Nephron progenitor cell (in vitro differentiated cells): ENCODE measurements at places on chromosomes 16 and 17.
A peak's percentile ranks its signal among the peaks of the same experiment; 100 is the strongest.

- no peak for DNase-seq
Measured at GRCh38 chr17:81684442-81684911, 666 bp downstream of the HGS start.

GRCh38 chr16:86011532-86011931 lies 112.6 kb downstream of the IRF8 start:
- DNase-seq, result no peak

- DNase-seq, result peak; percentile 75
Measured at GRCh38 chr17:44599298-44600175, 42.3 kb downstream of the FZD2 start.

DNA sequence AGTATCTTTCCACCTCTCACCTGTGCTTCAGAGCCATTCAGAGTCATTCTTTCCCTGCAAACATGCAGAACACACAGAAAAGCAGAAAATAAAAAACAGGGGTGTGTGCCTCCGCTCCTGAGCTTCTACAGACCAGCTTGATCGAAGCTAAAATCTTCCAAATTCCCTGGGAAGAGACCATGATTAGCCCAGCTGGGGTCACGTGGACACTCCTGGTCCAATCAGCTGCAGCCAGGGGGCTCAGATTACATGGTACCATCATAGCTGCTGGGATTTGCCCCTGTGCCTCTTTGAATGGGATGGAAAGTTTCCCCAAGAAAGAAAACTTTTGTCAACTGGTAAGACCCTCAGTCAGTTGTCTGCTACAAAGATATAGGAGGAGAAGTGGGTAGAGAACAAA lies 159.9 kb downstream of the TMEM114 start:
- no peak for DNase-seq

- peak; percentile 29 for DNase-seq
Measured at GRCh38 chr16:77191259-77191969, 424 bp downstream of the MON1B start.

- DNase-seq, result no peak
Measured at GRCh38 chr16:54171626-54172537, 114.7 kb downstream of the IRX3 start.

- no peak for DNase-seq
Measured at GRCh38 chr16:38941-39892, 14.2 kb downstream of the POLR3K start.
